ENCODE measurements at places on chromosomes 11 and 22.

- DNase-seq, result no peak
Measured at GRCh38 chr22:46515208-46516111, 22.0 kb downstream of the CELSR1 start.

DNA sequence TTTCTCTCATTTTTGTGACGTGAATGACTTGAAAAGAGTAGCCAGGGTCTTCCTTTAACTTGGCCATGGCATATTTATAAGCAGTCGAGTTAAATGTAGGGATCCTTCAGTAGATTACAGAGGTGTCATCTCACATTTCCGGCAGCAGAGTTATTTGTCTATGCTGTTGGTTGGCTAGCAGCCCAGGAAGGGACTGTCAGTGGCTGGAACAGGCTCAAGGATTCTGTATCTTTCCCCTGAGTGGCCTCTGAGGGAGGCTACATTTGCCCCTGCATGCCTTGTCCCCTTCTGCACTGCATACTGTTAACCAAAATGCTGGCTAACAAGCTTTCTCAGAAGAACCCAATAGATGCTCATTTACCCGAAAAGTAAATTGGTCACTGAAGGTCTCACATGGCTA is 187.6 kb downstream of the PGR start:
- DNase-seq, result no peak

DNA sequence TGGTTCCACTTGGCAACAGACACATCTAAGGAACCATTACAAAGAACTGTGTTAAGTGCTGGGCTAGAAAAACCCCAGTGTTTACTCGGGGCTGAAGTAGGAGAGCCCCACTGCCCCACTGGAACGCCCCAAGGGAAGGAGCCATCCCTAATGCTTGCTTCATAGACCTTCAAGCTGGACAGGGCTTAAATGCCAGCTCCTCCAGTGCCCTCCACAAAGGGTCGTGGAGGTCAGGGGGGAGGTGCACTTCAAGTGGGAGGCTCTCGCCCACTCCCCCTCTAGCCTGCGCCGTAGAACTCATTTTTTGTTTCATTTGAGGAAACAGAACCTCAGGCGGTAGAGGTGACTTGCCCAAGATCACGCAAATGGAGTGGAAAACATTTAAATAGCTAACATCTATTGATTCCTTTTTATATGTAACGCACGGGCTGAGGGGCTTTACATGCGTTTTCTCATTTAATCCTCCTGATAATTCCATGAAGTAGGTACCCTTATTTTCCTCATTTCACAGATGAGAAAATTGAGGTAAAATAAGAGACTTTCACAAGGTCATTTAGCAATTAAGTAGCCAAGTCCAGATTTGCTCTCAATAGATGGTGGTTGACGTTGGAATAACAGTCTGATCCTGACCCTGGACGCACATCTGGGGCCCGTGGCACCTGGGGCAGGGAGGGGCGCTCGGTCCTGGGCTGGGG is 545 bp upstream of the ZDHHC13 start:
- peak; percentile 23 for DNase-seq

GRCh38 chr11:100709233-100709957 is 22.3 kb downstream of the ARHGAP42 start:
- no peak for DNase-seq

GRCh38 chr11:8863838-8864237 is 47.2 kb upstream of the AKIP1 start:
- DNase-seq, result no peak

DNA sequence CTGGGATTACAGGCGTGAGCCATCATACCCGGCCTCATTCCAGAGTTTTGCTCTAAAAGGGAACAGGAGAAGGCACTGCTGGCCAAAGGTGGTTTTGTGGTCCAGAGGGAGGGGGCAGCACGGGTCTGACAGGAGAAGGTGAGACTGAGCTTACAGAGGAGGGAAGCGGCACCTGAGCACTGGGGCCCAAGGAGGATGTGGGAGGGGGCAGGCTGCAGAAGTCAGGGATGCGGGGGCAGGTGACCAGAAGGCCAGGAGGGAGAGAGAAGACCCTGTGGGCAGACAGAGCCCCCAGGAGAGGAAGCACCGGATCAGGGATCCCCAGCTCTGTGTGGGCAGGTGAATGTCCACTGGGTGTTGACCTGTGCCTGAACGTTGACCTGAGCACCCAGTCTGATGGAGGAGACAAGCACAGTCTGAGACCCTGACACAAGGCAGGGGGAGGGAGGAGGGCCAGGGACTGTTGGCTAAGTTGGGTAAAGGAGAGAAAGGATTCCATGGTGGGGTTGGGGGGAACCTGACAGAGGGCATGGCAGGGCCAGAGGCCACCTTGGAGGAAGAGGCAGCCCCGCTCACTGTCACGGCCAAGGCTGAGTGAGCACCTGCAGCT is 12.0 kb upstream of the PRR5 start:
- DNase-seq, result no peak

DNA sequence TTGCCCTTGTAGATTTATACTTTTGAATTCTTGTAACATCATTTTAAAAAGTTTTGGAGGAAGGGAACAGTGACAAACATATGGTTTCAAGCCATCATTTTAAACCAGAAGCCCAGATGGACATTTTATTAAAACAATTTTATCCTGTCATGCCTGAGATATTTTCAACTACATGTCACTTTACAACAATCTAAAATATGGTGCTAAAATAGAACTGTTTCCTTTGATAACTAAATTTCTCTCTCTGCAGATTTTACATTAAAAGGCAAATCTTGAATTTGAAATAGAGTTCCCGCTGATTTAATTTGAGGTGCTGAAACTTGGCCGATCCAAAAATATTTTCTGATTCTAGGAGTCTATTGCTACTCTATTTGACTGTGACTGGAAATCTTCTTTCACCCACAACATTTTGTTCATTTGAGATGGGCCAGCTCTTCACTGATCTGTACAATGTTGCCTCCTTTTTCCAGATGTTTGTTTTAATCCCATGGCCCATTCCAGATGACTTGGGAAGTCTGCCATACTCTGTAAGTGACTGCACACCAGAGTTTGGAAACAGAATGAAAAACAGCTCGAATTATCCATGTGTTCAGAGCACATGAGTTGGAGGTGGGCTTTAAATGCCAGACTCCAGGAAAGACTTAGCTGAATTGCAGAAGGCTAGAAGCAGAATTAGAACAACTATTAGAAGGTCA is 402.5 kb downstream of the TMEM135 start:
- no peak for DNase-seq

DNA sequence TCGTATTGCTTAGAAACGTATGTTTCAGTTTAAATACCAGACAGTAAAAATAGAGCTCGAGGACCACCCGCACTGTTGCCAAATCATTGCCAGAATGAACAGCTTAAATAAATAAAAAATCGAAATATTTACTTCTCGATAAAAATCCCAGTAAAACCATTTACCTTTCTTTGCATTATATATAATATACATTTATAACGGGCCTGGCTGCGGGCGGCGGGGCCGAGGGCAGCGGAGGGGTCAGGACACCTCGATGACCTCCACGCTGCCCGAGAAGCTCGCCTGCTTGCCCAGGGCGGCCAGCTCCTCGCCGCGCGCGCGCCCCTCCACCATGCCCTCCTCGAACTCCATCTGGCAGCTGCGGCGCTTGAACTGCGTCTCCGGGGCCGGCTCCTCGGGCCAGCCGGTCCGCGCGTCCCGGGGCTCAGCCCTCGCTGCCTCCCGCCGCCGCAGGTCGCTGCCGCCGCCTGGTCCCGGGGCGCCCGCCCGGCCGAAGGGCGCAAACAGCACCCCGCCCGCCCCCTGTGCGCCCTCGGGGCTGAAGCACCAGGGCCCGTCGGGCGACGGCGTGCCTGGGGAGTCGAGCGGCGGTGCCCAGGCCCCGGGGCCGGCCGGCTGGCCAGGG is 15.7 kb downstream of the DUSP8 start:
- DNase-seq, result no peak

GRCh38 chr11:113198972-113199661 is 115.3 kb upstream of the TTC12 start:
- no peak for DNase-seq

GRCh38 chr11:73249853-73250783 is 22.0 kb upstream of the P2RY6 start:
- DNase-seq, result peak; percentile 24

DNA sequence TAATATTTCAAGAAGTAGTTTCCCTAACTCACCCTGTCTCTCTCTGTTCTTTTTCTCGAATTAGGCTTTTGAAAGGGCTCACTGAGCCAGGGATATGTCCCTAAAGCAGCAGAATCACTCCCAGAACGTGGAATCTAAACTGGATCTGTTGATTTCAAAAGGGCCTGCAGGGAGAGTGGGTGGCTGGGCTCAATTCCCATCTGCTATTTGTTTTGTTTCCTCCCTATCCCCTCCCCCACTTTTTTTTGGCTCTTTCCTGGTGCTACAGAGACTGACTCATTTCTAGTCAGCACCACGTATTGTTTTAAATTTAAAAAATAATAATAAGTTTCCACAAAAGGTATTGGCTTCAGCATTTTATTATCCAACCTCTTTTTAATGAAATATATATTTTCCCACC is 961.5 kb downstream of the FAM181B start:
- no peak for DNase-seq

GRCh38 chr22:27474112-27474571 is 327.4 kb downstream of the MN1 start:
- DNase-seq, result no peak

DNA sequence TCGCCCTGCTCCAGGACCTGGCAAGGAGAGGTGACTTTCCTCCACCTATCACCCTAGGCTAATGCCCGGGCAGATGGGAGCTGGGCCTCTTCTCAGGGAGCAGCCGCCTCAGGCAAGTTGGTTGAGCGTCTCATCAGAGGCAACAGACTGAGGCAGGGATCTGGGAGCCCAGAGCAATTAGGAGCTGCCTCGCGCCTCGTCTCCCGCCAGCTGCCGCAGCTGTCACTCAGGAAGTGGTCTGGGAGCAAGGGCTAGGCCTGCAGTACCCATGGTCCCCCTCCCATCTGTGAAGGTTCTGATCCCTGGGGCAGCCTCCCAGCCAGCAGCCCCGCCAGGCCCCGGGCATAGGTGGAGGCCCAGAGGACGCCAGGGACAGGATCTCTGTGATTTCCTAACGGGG is 4.6 kb upstream of the CABP7 start:
- no peak for DNase-seq

- no peak for DNase-seq
Measured at GRCh38 chr22:36568846-36569245, 39.9 kb upstream of the EIF3D start.

DNA sequence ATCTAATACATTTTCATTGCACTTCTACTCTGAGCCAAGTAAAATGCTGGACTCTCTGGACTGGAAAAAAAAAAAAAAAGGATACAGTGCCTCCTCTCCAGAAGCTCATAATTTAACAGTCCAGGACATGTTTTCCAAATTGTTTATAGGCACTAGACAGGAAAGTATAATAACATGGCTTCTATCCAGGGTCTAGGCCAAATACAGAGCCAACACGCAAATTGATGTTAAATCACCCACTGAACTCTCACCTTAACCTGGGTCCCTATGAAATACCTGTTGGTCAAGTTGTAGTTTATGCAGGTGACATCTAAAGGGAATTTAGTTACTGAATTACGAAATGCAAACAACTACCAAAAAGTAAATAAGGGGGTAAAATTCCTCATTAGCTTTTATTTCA is 428.7 kb upstream of the LUZP2 start:
- no peak for DNase-seq

DNA sequence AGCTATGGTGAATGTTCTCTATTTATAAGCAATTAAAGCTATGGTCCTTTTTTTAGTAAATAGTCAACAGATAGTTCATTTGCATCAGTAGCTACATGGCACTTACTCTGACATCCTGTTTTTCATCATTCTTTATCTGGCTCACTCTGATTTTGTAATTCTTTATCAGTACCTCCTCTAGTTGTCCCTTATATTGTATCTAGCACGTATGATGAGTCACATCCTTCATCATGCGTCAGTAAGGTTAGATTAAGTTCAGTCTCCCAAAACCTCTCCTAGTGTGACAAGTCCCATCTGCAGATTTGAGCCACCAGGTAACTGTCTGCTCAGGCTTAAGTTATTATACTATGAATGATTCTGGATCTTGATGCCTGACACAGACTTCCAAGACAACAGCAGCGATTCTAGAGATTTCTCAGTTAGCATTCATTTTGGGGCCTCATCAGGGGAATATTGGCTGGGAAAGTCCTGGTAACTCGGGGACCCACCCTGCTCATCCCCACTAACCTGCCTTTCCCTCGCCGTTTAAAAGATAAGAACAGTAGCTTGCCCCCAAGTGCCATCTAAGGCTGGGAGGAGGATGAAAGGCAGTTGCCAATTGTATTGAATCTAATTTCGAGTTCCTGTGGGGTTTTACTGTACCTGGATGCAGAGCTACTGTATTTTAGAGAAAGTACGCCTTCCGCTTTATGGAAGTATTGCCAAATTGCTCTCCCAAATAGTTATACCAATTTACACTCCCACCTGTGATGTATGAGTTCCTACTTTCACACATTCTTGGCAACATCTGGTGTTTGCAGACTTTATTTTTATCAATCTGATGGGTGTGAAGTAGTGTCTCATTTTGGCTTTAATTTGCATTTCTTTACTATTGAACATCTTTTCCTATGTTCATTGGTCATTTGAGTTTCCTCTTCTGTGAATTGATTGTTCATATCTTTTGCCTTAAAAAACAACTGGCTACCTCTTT is 55.9 kb downstream of the ZC3H12C start:
- DNase-seq, result no peak

GRCh38 chr11:36672815-36673450 is 74.9 kb upstream of the RAG2 start:
- DNase-seq, result peak; percentile 26

- DNase-seq, result no peak
Measured at GRCh38 chr11:132784441-132784840, 747.9 kb downstream of the OPCML start.

DNA sequence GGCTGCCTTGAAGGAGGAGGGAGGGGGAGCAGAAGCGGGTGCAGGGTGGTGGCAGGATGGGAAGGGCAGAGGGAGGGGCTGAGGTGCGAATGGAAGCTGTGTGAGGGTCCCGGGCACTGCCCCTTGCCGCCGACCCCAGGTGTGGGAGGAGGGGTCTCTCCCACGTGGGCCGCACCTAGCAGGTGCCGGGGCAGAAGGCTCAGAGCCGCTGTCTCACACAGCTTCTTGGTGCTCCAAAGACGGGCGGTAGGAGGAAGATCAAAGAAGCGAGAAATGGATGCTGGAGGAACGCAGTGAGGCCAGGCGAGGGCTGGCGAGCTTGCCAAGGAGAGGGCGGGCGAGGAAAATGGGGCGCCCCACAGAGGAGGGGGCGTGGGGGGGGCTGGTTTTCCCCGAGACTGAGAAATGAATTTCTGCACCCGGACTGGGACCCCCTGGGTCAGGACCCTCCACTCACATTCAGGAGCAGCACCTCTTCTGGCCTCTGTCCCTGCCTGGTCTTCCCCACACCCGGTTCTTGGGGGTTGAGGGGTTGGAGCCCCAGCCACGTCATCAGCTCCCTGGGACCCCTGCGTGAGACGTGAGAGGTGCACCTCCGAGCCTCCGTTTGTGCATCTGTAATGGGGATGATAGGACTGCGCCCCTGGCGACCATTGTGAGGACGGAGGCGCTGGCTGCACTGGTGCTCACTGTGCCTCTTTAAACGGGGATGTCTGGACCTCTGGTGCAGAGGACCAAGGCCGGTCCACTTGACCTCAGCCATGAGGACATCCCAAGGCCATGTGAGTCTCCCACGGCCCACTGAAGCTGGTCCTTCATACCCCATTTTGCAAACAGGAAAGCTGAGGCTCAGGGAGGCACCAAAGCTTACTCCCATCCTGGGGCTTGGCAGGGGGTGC is 16.8 kb downstream of the LSP1 start:
- no peak for DNase-seq

GRCh38 chr11:4464216-4465159 is 15.4 kb downstream of the OR52K2 start:
- DNase-seq, result no peak

Data from activated CD8-positive, alpha-beta T cell treated with anti-CD3 and anti-CD28 coated beads, Interleukin-2, amount 10 ng/mL, durations not matched to agents 7 days and 5 days (primary cell).